ENCODE measurements at places on chromosomes 12 and 14.
A peak's percentile ranks its signal among the peaks of the same experiment; 100 is the strongest.

DNA sequence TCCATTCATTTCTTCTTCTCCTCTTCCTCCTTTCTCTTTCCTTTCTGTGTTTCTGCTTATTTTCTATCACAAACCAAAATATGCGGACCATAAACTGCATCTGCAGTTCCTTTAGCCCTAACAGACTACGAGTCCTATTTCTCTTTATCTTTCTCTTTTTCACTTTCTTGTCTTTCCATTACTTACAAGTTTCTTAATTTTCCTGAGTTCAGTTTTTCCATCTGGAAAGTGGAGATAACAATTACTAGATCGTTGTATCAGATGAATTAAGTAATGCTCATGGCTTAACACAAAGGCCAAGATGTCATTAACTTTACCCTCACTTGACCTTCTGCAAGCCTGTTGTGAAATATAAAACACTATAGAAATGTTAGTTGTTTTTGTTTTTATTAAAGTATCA, 983 bp upstream of the COPS7A start:
- no peak for DNase-seq

- peak; percentile 42 for DNase-seq
These were observed 700 bp downstream of the PRKAG1 start for GRCh38 chr12:49017891-49018260.

DNA sequence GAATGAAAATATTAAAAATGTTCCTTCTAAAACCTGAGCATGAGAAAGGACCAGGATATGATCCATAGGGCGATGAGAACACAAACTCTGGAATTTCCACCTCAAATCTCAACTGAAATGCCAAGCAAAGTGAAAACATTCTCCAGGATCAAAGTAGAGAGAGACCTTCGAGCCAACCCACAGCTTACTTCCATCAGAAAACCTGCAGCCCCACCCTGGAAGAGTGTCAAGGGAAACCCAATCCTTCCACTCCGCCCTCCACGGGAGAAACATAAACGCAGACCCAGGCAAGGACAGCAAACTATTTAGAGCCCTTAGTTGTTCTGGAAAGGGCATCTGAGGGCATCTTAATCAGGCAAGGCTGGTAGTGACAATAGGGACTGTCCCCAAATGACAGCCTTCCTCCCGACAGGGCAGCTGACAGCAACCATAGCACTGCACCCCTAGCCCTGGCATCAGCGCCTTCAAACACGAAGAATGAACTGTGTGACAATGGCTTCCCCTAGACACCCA, 21.8 kb downstream of the SLC15A4 start:
- peak; percentile 58 for DNase-seq

DNA sequence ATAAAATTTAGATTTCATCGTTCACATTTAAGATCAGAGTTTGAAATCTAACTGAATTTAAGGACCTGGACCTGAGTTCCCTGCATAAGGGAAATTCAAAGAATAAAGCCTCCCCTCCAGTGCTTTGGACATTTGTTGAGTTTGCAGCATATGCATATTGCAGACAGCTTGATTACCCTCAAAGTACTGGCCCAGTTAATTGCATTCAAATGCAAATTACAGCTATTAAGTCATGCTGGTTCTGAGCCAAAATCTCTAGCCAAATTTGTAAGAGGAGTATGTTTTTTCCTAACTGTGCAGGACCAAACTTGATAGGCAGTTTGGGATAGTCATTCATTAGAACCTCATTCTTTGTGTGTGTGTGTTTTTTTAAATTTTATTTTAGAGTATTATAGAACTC, 9.1 kb upstream of the KIF21A start:
- no peak for DNase-seq

GRCh38 chr12:53499266-53500141, at the start of gene MAP3K12:
Gene MAP3K12 (minus strand): TSS chr12:53499458. CDS start chr12:53487391, 12,067 bp downstream.
- DNase-seq: peak; percentile 48

- no peak for DNase-seq
These were observed 121.5 kb downstream of the STXBP6 start for GRCh38 chr14:24928386-24928900.

GRCh38 chr14:99189201-99189801, 82.7 kb downstream of the BCL11B start:
- DNase-seq: no peak

GRCh38 chr12:62135553-62136200, 124.5 kb upstream of the USP15 start:
- DNase-seq: peak; percentile 1

DNA sequence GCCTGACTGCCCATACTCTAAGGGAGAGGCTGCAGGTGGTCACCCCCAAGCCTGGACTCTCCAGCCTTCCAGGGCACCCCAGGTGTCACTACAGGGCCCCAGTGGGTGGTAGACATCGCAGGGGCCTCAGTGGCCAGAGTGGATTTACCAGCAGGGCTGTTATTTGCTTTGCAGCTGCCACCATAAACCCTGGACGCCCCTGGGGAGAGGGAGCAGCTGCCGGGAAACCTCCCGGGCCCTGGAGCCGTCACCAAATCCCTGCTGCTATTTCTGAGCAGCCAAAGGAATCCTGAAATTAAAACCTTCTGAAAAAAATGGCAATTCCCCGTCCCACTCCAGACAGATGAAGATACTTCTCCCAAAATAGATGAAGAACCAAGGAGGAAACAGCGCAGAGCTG, 13.9 kb downstream of the TMEM119 start:
- no peak for DNase-seq

DNA sequence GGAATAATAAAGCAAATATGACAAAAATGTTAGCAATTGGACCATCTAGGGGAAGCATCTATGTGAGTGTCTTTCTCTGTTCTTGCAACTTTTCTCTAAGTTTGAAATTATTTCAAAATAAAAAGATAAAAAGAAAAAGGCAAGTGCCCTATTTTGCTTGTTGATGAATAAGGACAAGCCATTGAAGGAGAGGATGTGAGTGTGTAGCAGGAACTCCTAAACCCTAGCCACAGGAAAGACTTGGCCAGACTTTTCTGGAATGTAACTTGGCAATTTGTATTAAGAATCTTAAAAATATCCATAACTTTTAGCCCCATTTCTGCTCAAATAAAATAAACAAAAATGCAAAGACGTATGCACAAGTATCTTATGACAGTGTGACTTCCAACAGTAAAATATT, 279.4 kb downstream of the CACNA1C start:
- DNase-seq: peak; percentile 68

DNA sequence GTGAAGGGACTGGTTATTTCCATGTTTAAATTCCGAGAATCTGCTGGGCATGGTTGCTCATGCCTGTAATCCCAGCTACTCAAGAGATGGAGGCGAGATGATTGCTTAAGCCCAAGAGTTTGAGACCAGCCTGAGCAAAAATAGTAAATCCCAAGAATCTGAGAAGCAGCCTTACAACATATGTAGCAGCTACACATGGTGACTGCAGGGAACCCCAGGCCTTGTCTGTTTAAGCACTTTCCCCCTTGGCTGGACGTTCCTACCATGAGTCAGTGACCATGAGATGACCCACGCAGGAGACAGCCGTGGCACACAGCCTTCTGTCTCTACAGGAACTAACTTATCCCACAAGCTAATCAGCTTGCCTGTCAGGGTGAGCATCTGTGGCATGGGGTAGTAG, 5.5 kb upstream of the SLC24A4 start:
- peak; percentile 11 for DNase-seq
